Activated T-cell treated with anti-CD3 and anti-CD28 coated beads, Interleukin-2, amount 50 U/mL, for 1 hour (primary cell): ENCODE measurements at places on chromosomes 1 and 21.

- DNase-seq, result no peak
Observed at GRCh38 chr21:33032434-33033047, 6.8 kb downstream of the OLIG2 start.

DNA sequence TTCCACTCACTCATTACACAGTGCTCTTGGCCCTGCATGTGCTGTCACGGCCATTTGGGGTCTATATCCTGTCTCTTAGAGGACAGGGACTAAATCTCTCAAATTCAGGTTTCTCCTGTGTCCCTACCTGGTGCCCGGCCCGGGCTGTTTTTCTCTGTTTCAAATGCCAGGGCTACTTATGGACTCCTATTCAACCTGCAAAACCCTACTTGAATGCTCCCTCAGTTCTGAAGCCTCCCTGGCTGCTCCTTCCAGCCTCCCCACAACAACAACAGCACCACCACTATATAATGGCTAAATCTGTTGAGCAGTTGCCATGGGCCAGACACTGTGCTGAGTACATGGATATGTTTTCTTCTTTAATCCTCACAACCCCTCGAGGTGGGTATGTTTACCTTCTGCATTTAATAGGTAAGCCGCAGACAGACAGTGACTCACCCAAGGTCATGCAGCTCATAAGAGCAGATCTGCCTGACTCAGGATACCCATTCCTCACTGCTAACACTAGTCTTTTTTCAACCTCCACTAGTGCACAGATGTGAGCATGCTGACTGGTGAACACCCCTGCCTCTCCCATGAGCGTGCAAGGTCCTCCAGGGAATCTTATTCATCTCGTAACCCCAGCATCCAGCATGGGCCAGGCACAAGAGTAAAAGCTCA, 29.9 kb downstream of the DHRS3 start:
- no peak for DNase-seq

- DNase-seq, result no peak
Observed at GRCh38 chr1:55252942-55253589, 37.9 kb upstream of the USP24 start.

- no peak for DNase-seq
Observed at GRCh38 chr1:30397576-30397975, 325.8 kb downstream of the MATN1 start.

- DNase-seq, result no peak
Observed at GRCh38 chr1:61241973-61242381, 159.6 kb downstream of the NFIA start.

- no peak for DNase-seq
Observed at GRCh38 chr1:107439567-107439966, 298.7 kb downstream of the NTNG1 start.
